SJCRH30 (cell line): ENCODE measurements at places on chromosomes 16 and 17.

- DNase-seq: no peak
Measured at GRCh38 chr16:84354306-84354705, 14.0 kb upstream of the ATP2C2 start.

DNA sequence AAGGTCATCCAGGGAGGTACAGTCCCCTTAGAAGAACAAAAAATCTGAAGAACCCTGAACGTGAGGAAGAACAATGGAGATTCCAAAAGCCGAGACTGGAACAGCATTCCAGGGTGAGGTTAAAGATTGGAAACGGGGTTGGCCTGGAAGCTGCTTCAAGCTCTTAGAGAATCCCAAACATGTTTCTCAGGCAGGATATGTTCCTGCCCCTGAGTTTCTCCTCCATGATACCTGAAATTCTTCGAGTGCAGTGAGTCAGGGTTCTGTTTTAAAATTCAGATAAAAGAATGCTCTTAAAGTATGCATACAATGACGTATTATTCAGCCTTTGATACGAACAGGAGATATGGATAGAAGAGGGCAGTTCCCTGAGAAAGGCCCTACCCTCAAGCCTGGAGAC, 293.1 kb downstream of the HS3ST3B1 start:
- no peak for DNase-seq

GRCh38 chr17:17663160-17664063, 17.8 kb upstream of the RAI1 start:
- DNase-seq: peak; percentile 97

DNA sequence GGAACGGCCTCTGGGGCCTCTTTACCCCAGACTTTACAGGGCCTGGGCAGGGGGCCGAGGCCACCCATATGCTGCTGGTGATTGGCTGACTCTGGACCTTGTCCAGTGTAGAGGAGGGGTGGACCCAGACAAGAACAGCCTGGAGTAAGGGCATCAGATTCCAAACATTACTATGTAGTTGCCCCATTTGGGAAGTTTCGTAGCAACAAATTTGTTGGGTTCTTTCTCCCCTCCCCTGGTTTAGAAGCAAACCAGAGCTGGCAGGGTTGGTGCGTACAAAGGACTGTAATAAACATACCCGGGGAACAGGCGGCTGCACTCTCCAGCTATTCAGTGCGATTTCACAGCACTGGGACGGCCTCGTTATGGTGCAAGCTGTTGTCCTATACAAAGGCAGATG, 145.5 kb downstream of the NTN1 start:
- no peak for DNase-seq

DNA sequence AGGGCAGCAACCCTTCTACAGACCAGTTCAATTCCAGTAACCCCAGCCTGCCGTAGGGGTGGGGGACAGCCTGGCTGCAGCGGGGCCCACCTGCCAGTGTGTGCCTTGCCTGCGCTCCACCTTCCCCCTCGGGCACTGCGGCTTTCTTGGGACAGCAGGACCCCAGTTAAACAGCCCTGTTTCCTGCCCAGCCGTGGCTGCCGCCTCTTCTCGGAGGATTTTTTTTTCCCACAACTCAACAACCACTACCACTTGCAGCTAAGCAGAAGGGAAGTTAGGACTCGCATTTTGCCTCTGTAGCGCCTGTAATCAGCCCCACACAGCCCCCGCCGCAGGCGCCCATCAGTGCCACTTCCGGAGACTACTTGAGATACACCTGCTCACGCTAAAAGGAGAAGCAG, 76.1 kb downstream of the RAI1 start:
- no peak for DNase-seq

- DNase-seq: no peak
Measured at GRCh38 chr16:67229906-67230808, 3.2 kb downstream of the TMEM208 start.

DNA sequence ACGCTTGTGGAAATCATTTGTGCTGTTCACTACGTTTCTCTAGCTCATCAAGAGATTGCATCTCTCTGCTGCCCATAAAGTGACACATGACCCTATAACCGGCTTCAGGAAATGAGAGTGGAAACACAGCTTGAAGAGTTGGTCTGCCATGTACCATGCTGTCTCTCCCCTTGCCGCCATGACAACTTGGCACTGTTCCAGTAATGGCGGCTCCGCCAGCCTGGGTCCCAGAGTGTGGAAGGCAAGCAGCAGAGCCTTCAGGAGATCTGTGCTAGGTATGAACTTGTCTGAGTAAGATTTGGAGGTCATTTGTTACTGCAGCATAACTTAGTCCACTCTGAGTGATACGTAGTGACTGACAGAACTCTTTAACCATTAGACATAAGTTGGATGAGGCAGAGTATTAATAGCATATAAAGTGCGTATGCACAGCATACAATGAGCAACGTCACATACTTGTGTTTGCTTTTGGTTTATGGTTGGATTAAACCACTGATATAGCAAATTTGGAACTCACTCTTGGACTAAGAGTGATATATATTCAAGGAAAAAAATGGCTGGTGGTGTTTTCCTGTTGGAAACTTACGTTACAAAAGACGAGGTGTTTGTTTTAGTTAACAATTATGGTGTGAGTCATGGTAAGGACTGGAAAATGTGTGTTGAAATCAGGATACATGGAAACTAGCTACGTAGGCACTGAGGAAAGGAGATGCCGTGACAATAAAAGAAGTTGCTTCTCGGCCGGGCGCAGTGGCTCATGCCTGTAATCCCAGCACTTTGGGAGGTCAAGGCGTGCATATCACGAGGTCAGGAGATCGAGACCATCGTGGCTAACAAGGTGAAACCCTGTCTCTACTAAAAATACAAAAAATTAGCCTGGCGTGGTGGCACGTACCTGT, 24.4 kb upstream of the PMP22 start:
- DNase-seq: peak; percentile 30

- no peak for DNase-seq
Measured at GRCh38 chr16:28061352-28062101, 2.0 kb downstream of the GSG1L start.

GRCh38 chr17:13337864-13338371, 263.8 kb downstream of the HS3ST3A1 start:
- DNase-seq: peak; percentile 76

DNA sequence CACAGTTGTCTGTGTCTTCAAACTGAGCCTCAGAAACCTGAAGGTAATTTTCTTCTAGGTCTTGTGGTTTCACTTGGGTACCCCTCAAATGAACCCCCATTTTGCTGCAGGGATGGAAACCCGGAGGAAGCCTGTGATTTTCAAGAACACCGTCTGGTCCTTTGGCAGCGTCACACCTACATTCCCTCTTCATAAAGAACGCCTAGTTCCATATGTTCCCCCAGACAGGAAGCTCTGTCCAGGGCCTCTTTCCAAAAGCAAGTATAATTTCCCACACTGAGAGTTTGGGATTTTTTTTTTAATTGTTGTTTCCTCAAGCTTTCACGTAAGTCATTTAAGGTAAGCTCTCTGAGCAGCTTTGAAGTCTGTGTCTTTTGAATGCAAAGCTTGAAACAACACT, 515.0 kb downstream of the TMEM114 start:
- DNase-seq: no peak

GRCh38 chr17:42266918-42267766, 9.0 kb downstream of the STAT5B start:
- DNase-seq: no peak

DNA sequence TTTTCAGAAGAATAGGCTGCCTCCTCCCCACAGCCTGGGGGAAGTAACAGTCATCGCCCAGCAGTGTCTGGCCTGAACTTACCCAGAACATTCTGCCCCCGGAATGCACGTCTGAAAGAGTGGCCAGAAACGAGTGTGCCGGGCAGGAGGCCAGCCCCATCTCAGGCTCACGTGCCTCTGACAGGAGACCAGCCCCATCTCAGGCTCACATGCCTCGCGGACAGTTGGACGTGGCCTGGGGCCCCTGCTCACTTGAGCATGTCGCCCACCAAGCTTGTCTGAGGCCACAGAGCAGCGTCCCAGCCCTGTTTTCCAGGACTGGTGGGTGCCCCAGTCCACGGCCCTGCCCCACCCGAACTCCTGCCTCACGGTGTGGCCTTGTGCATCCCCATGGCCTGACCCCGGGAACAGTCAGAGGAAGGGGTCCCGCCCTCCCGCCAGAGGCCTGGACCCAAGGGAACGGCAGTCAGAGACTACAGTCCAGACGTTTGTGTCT, 16.3 kb upstream of the CDH15 start:
- peak; percentile 42 for DNase-seq

- DNase-seq: no peak
Measured at GRCh38 chr17:7930841-7931631, 710 bp downstream of the TRAPPC1 start.

- no peak for DNase-seq
Measured at GRCh38 chr16:5466551-5466950, 369.0 kb upstream of the EEF2KMT start.

- DNase-seq: no peak
Measured at GRCh38 chr17:56925088-56925487, 11.2 kb upstream of the TRIM25 start.

DNA sequence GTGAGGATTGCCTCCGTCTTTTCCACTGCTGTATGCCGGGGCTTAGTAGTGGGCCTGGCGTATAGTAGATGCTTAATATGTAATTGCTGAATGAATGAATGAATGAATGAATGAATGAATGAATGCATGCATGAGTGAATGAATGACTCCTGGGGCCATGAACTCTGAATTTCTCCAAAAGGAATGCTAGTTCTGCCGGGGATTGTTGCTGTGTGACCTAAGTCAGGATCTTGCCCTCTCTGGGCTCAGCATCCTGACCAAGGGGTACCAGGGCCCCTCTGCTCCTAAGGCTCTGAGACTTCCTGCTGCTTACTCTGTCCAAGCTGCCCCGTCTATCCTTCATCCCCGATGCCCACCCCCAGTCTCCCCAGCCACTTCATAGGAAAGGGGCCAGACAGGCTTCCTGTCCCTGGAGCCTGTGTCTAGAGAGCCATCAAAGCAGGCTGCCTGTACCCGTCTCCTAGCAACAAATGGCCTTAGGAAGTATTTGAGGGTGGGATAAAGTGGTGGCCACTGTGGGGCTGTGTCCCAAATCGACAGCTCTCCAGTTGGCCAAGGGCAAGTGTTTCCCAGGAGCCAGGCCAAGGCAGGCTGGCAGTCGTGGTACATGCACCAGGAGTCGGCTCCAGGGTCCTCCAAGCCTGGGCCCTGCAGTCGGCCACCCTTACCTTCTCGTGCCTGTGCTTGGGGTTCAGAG, 11.6 kb upstream of the MPRIP start:
- no peak for DNase-seq

GRCh38 chr17:80959330-80960036, 32.2 kb upstream of the CHMP6 start:
- DNase-seq: peak; percentile 98

- DNase-seq: no peak
Measured at GRCh38 chr17:41457676-41458075, 9.5 kb downstream of the KRT32 start.

DNA sequence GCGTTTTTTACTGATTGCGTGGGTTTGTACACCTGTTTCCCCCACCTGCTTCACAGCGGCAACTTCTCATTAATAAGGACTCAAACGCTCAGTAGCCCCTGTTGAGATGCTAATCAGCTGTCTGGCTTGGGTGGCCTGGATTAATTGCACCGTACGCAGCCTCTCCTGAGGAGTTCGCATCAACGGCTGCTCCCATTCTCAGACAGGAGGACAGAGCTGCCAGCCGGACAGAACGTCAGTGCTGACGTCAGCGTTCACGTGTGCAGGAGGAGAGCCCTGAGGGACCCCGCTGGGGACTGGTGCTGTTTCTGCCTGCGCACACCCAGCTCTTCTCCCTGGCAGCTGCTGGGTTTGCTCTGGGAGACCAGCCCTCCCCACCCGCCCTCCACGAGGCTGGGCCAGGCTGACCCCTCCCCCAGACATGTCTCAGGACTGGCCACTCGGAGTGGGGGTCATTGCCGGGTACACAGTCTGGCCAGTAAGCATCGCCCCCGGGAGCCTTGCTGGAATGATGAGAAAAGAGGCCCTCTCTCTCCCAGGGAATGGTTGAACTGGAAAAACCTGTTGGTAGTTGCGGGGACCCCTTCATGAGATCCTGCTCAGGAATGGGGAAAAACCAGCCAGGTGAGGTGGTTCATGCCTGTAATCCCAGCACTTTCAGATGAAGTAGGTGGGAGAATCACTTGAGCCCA, 5.7 kb upstream of the BANP start:
- DNase-seq: peak; percentile 83

DNA sequence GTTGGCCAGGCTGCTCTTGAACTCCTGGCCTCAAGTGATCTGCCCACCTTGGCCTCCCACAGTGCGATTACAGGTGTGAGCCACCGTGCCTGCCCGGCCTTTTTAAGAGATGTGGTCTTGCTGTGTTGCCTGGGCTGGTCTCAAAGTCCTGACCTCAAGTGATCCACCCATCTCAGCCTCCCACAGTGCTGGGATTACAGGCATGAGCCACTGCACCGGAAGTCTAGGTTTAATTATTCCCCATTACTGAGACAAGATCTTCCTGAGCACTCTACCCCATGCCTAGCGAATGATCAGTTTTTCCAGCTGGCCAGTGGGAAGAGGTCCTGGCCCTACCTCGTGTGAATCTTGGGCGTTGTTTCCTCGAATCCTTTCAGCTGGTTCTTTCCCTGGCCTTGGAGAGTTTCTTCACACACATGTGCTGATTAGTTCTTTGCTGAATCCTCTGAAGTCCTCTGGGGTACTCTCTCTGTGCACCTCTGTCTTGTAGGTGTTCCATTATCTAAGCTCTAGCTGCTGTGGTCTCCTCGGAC, 18.9 kb downstream of the C16orf54 start:
- DNase-seq: no peak

- no peak for DNase-seq
Measured at GRCh38 chr17:4365628-4366326, 698 bp downstream of the UBE2G1 start.

DNA sequence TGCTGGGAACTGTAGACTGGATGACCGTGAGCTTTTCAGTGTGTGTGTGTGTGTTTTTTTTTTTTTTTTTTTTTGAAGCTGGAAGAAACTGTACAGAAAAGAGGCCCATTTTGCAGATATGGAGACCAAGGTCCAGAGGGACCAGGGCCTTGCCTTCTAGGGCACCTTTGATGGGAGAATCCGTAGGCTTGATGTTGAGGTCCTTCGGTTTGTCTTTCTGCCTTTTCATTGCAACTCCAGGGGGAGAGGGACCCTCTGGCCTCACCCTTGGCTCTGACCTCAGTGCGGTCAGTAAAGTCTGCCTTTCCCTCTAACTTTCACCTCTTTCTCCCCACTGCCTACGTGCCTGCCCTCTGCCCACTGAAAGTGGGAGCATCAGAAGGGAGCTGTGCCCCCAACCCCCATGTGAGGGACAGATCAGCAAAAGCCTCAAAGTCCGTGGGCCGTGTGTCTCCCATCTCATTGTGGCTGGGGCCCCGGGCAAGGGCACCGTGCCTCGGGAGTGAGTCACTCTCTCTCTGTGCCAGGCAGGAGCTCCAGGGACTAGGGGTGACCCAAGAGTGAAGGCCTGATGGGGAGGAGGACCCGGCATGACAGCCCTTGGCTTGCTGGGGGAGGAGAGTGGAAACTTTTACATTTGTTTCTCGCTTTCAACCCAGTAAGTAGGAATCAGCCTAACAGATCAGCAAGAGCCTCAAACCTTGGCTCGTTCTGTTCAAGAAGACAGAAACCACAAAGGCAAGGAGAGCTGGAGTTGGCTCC, 123.6 kb downstream of the CMIP start:
- DNase-seq: no peak

GRCh38 chr17:57407287-57408070, 151.2 kb downstream of the MSI2 start:
- DNase-seq: no peak

- peak; percentile 29 for DNase-seq
Measured at GRCh38 chr16:508884-509736, 18.4 kb upstream of the CAPN15 start.

GRCh38 chr17:2803386-2803785, 7.1 kb downstream of the RAP1GAP2 start:
- no peak for DNase-seq

GRCh38 chr16:7615565-7615964, 282.9 kb downstream of the RBFOX1 start:
- DNase-seq: peak; percentile 13
